NCI-H1092 treated with DMSO at 0.1 percent for 48 hours (cell line): ENCODE measurements at places on chromosomes 5 and 9.

- DNase-seq = no peak
Observed at GRCh38 chr5:63877961-63878360, 84.3 kb downstream of the HTR1A start.

DNA sequence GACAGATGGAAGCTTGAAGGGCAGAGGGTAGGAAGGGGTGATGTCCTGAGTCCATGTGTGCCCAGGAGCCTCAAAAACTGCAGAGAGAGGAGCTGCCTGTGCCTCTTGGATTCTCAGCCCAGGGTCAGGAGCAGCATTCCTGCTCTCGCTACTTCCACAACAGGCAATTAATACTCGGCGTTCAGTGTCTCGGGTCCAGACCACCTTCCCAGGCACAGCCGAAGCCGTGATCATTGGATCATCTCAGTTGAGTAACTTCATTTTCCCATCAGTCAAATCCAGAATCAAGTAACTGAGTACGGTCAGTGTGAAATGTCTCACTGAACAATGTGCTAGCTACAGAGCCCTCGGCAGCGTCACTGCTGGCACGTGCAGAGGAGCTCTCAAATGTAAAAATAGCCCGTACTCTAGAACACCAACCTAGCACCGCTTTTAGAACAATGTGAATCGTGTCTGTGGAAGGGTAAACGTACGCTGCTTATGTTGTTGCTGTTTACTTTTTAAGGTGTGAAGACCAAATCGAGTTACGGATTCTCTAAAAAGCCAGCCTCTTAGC is 63.5 kb upstream of the IRX4 start:
- DNase-seq = no peak

DNA sequence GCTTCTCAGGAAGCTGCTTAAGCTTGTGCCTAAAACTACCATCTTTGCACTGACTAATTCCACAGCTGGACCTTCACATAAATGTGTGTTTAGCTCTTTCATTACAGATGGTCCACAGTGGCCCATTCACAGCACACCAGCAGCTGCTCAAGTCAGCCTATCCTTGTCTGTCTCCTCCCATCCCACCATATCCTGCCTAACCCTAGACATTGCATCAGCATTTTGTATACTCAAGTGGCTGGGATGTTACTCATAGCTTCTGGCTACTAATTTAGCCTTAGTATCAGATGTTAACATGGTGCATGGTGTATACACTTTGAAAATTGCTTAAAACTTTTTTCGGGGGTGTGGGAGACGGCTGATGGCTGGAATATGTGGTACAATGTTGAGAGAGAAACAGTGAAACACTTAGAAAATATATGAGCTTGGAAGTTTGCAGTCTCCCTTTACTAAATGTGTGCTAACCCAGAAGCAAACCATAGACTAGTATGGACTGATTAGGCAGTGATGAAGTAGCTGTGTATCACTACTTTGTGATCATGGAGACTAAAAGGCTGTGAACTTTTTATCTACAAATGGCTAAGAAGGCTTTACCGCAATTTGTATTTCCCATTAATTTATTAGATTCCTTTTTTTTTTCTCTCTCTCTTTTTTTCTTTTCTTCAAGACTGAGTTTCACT is 83.1 kb downstream of the JMY start:
- no peak for DNase-seq

- no peak for DNase-seq
Observed at GRCh38 chr9:110101531-110102161, 106.3 kb downstream of the C9orf152 start.

DNA sequence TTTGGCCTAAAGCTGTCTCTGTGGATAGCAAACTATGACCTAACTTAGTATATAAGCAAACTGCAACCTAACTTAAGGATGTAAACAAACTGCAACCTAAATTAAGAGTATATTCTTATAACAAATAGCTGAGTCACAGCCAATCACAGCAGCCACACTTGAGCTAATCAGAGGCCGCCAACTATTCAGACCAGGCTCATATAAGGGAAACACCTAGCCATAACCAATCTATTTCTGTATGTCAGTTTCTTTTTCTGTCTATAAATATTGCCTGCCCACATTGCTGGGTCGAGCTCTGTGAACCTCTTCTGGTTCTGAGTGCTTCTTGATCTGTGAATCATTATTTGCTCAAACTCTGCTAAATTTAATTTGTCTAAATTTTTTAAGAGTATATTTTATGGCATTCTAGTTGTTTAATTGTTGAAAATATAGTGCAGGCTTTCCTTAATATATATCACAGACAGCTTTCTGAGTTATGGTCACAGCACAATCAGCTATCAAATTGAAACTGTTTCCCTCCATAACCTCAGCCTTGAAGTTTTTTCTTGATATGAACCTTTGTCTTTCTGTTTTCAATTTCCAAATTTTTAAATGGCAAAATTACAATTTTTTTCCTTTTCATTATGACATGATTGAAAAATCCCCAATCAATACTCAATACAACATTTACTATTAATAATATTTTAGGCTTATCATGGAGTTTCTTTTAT is 327.1 kb upstream of the NUDT12 start:
- DNase-seq = no peak

DNA sequence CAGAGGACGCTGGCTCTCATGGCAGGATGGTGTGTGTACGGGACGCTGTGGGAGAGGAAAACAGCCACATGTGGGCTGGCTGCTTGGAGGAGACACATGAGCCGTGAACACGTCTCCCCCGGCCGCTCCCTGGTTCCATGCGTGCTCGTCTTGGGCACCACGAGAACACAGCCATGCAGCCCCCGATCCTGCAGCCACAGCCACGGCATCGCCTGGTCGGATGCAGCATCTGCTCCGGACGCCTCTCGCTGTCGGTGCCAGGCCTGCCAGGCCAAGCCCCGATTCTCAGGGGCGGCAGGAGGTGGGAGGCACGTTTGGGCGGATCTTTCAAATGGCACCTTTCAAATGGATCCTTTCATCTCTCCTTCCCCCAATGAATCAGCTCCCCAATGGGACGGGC is 3.2 kb downstream of the LCN10 start:
- no peak for DNase-seq

- DNase-seq = peak; percentile 52
Observed at GRCh38 chr5:180860273-180860886, 696 bp downstream of the ZFP62 start.

GRCh38 chr5:136191304-136192014 is 1.5 kb downstream of the SMIM32 start:
- no peak for DNase-seq

- no peak for DNase-seq
Observed at GRCh38 chr5:179875741-179876609, 17.4 kb upstream of the MRNIP start.

DNA sequence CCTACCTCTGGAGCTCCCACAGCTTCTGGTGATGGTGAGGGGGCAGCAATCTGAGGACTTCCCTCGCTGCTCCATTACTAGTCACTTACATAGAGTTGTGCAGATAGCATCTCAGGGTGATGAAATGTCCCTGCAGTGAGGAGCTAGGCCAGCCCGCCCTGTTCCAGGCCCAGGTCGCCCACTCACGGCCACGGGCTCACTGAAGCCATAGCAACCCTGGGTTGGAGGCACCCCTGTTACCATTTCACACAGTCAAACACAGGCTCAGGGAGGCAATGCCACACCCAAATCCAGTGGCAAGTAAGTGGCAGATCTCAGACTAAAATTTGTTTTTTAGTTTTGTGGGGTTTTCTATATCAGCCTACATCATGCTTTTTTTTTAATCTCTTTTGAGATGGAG is 19.6 kb downstream of the SH2D3C start:
- DNase-seq = no peak

GRCh38 chr5:14902826-14903560 is 31.4 kb upstream of the ANKH start:
- no peak for DNase-seq

DNA sequence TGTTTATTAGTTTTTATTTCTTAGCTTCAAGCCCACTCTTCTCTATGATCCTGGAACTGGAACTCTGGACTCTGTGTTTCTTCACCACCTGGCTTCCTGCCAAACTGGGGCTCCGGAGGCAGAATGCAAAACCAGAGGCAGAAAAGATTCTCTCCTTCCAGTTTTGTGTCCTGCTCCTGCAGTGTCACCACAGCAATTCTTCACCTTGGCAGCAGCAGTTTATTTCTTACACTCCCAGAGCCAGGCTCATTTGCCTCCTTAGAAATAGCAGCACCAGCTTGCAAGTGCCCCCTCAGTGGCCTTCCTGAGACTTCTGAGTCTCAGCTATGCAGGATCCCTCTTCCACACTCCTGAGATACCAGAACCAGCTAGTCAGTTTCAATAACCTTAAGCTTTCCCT is 26.7 kb upstream of the CAMK4 start:
- DNase-seq = no peak

GRCh38 chr9:37442556-37442955 is 20.1 kb downstream of the GRHPR start:
- DNase-seq = no peak

DNA sequence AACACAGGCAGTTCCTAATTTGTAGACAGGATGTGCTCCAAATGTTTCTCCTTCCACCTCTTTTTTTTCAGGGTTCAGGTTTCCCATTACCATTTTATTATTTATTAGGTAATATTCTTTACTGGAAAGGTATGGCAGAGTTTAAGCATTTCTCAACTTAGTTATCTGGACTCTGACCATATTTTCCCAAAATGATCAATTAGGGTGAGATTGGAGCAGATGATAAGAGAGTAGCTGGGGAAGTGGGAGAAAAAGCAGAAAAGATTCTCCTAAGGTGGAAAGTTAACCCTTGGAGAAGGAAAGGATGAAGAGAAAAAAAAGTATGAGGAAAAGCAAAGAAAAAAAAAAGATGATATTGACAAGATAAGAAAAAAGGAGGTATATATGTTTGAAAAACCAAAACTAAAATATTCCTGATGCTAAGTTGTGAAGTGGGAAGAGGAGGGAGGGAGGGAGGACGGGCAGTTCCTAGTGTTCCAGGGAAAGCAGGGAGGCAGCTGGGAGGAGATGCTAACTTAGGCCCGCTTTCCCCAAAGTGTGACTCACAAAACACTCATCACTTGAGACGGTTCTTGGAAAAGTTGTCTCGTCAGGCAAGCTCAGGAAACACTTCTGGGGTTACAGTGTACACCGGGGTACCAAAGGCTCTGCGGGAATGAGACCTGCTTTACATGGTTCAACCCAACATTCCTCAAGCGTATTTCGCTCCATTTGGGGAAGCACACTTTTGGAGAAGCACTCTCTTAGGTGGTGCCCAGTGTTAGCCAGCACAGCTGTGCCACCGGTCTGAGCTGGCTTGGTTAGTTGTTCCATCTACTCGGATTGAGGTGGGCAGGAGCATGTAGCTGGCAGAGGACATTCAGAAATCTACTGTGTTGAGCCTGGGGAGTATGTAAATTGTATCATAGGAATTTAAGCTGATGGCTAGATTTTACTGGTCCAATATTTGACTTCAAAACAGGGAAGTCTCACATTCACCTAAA is 35.1 kb downstream of the B4GALT1 start:
- no peak for DNase-seq

DNA sequence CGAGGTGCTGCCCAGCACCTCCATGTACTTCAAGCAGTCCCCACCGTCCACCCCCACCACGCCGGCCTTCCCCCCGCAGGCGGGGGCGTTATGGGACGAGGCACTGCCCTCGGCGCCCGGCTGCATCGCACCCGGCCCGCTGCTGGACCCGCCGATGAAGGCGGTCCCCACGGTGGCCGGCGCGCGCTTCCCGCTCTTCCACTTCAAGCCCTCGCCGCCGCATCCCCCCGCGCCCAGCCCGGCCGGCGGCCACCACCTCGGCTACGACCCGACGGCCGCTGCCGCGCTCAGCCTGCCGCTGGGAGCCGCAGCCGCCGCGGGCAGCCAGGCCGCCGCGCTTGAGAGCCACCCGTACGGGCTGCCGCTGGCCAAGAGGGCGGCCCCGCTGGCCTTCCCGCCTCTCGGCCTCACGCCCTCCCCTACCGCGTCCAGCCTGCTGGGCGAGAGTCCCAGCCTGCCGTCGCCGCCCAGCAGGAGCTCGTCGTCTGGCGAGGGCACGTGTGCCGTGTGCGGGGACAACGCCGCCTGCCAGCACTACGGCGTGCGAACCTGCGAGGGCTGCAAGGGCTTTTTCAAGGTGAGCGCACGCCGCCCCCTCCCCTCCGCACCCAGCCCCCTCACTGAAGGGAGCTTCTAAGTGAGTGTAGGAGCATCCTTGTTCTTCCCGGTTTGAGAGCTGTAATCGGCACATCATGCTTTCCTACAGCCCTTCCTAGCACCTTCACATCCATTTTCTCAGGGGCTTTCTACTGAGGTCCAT is 6.9 kb downstream of the NR4A3 start:
- no peak for DNase-seq

- DNase-seq = no peak
Observed at GRCh38 chr5:105783811-105784210, 1886.9 kb downstream of the EFNA5 start.

DNA sequence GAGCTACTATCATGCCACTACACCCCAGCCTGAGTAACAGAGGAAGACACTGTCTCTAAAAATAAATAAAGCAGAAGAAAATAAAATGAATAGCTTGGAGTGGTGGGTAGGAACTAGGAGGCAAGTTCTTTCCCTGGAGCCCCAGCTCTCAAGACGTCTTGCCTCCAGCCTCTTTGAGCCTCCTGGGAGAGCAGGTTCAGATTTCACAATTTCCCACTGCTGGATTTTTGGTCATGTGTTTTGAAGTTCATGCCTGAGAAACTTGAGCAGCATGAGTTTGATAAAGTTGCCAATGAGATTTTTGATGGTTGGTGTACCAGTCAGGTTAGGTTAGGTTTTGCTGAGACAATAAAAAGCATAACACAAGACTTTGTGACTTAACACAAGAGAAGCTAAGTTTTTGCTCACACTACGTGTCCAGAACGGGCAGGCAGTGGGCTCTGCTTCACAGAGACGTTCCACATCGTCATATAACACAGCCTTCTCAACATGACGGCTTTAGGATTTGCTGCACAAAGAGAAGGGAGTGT is 4.1 kb upstream of the CCDC69 start:
- no peak for DNase-seq

DNA sequence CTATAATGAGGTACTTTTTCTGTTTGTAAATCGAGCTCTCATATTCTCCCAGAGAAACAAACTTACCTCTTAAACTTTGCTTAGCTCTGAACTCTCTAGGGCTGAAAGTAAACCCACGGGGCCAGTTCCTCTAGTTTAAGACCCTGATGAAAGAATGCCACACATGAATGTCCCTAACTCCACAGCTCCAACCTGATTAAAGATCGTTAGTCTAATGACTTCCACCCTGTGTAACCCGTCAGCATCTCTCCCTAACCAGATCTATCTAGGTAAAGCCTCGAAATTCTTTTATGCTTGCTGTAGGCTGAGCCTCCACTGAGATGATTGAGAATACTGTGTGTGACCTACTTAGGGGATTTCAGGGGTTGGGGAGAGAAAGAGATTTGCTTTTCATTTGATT is 27.0 kb downstream of the ADRA1B start:
- no peak for DNase-seq

DNA sequence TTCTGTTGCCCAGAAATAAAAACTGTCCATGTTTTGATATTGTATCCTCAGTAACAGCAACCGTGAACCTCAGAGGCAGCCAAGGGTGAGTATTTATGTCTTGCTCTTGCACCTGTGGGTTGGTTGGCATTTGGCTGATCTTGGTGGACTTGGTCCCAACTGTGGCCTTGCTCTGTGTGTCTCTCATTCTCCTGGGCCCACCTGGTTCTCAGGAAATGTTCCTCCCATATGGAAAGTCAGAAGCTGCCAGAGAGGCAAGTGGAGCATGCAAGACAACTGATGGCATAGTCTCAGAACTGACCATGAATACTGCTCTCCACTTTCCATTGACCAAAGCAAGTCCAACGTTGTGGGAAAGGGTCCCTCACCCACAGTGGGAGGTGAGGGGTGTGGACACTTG is 13.6 kb upstream of the NINJ1 start:
- DNase-seq = no peak
